ENCODE measurements at places on chromosomes 6 and 20. TPM values are rescaled to one million over a fixed set of nuclear protein-coding genes. Genes with fewer than 3 reads are reported as not detected.

ARFGEF3 gene
- total RNA-seq = 45.2 TPM

TMEM74B gene
- 12.5 TPM for total RNA-seq

DLL1 gene
- 9.1 TPM for total RNA-seq

RIPOR3 gene
- 0.98 TPM for total RNA-seq

JAG1 gene
- total RNA-seq = 16.0 TPM

PDSS2 gene
- total RNA-seq = 7.9 TPM

VWA7 gene
- total RNA-seq = 0.98 TPM

CASS4 gene
- total RNA-seq = 0.49 TPM

IL17A gene
- total RNA-seq = not detected

QKI gene
- total RNA-seq = 198 TPM

CYP24A1 gene
- total RNA-seq = not detected

RAMACL gene
- total RNA-seq = 1.5 TPM

ETV7 gene
- not detected for total RNA-seq

LY6G6D gene
- 0.74 TPM for total RNA-seq

WFDC10B gene
- not detected for total RNA-seq

NTSR1 gene
- 5.7 TPM for total RNA-seq

SRMS gene
- not detected for total RNA-seq

MROH8 gene
- 3.2 TPM for total RNA-seq

TUBB2B gene
- 2,668 TPM for total RNA-seq

SIM1 gene
- total RNA-seq = not detected

Data from temporal lobe (tissue), 4 donors.